ENCODE measurements at places on chromosomes 2 and 18. TPM values are rescaled to one million over a fixed set of nuclear protein-coding genes. Genes with fewer than 3 reads are reported as not detected.

Gene PROKR1
- total RNA-seq = 0.09 TPM

Gene AKAIN1
- not detected for total RNA-seq

Gene ACMSD
- total RNA-seq = not detected

Gene TSGA10
- 9.9 TPM for total RNA-seq

Gene B3GNT7
- 3.6 TPM for total RNA-seq

Gene CNDP1
- not detected for total RNA-seq

Gene INHA
- 1.5 TPM for total RNA-seq

Gene ZNF804A
- total RNA-seq = not detected

Gene SLC38A11
- 1.6 TPM for total RNA-seq

Gene CD207
- 0.16 TPM for total RNA-seq

Gene HOXD10
- not detected for total RNA-seq

Gene TCF23
- not detected for total RNA-seq

DNA sequence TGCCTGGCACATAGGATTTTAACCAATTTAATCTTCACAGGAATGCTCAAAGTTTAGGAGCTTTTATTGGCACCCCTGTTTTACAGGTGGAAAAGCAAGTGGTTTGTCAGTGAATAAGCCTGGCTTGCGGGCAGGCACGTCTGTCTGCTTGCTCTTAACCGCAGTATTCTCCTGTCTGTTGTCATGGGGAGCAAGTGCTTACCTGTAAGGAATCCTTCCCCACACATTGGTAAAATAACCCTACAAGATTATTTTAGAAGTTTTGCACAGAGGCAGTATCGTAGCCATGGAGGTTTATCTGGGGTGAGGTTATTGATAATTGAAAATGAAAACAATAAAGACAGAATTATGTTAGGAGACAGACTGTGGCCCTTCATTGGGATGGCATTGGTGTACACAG, 174.9 kb downstream of the AGAP1 start:
- DNase-seq = no peak
- no peak overlapping the region for H3K27ac ChIP-seq
- no peaks in the 10 kb centered on the region for H3K4me1 ChIP-seq
- no peak overlapping the region for H3K4me3 ChIP-seq
- H3K36me3 ChIP-seq = no peaks in the 10 kb centered on the region
- no peaks in the 10 kb centered on the region for H3K27me3 ChIP-seq

- no peak overlapping the region for H3K4me3 ChIP-seq
- H3K27ac ChIP-seq = no peak overlapping the region
- DNase-seq = no peak
These were observed 4.1 kb upstream of the MAT2A start for GRCh38 chr2:85534881-85535280.

GRCh38 chr2:145230546-145230945, 710.6 kb upstream of the ZEB2 start:
- DNase-seq = no peak
- H3K27ac ChIP-seq = no peak overlapping the region
- H3K36me3 ChIP-seq = no peaks in the 10 kb centered on the region

DNA sequence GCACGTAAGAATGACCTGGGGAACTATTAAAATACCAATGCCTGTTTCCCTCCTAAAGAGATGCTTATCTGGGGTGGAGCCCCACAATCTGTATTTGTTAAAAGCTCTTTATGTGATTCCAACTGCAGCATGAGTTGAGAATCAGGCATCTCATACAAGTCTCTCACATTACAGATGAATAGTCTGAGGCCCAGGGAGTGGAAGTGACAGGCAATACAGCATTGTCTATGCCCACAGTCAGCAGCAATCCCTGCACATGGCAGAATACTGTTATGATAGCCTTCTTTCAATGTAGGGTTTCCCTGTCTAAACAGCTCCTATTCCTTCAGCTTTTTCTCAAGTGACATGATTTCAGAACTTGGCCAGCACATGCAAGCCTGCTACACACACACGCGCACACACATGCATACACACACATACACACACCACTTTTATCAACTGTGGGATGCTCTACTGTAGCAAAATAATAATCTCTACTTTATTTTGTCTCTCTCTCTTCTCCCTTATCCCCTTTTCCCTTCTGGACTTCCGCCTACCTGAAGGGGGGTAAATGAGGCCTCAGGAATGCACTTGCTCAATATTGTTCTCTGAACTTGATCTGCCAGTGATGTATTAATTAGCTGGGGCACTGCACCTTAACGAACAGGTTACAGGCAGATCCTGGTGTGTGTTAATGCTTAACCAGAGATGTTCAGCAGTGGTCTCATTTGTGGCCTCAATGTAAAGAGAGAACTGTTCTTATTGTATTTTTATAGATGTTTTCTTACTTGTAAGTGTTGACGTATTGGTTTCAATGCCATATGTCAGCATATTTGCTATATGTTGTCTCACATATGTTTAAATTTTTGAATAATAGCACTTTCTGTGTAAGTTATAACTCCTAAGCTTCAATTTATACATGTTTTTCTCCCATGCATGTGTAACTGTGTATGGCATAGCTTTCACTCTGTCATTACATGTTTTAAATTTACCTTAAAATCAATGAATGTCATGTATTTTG, 116.0 kb downstream of the SETBP1 start:
- H3K27me3 ChIP-seq = no peaks in the 10 kb centered on the region
- no peaks in the 10 kb centered on the region for H3K36me3 ChIP-seq
- peak; percentile 28 for DNase-seq
- peaks cover 55% of the 10 kb centered on the region for H3K4me1 ChIP-seq
- H3K27ac ChIP-seq = peak overlapping the region; percentile 88
- no peak overlapping the region for H3K4me3 ChIP-seq

DNA sequence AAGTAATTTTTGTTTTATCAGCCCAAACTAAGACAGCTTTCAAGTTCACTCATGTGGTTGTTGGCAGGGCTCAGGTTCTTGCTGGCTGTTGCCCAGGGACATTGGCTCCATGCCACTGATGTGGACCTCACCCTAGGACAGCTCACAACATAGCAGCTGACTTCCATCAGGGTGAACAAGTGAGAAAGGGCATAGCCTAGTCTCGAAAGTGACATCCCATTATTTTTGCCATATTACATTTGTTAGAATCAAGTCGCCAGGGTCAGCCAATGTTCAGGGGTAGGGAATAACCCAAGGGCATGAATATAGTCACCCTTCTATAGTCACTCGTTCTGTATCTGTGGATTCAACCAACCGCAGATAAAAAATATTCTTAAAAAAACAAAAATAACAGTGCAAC, 10.7 kb upstream of the CWC22 start:
- DNase-seq = no peak
- H3K27ac ChIP-seq = no peak overlapping the region
- H3K4me1 ChIP-seq = no peaks in the 10 kb centered on the region
- H3K27me3 ChIP-seq = no peaks in the 10 kb centered on the region
- no peaks in the 10 kb centered on the region for H3K36me3 ChIP-seq
- H3K4me3 ChIP-seq = no peak overlapping the region

DNA sequence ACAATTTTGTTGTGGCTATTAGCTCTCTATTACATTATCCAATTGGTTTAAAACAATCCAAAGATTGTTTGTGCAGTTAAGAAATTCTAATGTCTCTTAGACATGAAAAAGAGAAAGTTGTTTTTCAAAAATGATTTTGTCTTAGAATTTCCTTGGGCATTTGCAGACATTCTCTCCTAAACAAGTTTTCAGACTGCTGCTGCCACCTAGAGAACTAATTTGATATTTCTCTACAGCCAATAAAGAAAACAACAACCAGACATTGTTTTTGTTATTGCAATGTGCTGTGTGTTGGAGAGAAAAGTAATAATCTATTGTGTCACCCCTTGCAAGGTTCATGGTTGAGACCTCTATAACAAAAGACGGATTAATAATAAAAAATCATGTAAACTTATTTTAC, 119.0 kb upstream of the SYT4 start:
- no peak overlapping the region for H3K27ac ChIP-seq
- no peak for DNase-seq
- no peaks in the 10 kb centered on the region for H3K4me1 ChIP-seq
- no peak overlapping the region for H3K4me3 ChIP-seq
- no peaks in the 10 kb centered on the region for H3K27me3 ChIP-seq

DNA sequence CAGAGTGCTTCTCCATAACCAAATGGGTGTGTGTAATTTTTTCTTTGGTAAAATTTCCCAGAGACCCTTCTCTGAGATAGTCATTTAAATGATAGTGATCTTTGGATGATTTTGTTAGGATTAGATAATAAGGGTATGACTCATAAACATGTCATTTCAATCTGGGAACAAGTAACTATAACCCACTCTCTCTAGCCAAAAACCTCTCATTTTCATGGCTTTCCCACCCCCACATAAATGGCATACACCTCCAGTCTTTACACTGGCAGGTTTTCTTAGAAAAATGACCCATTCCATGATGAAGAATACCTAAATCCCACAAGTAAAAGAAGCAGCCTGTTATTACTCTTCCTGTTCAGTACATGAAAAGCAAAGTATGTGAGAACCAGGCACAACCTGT, 572.0 kb upstream of the ZEB2 start:
- no peak overlapping the region for H3K27ac ChIP-seq
- no peaks in the 10 kb centered on the region for H3K4me1 ChIP-seq
- DNase-seq = no peak

GRCh38 chr18:35971661-35972196, 750 bp upstream of the RMP24 start:
- no peaks in the 10 kb centered on the region for H3K27me3 ChIP-seq
- no peaks in the 10 kb centered on the region for H3K4me1 ChIP-seq
- H3K4me3 ChIP-seq = peak overlapping the region; percentile 46
- peak overlapping the region; percentile 69 for H3K27ac ChIP-seq
- H3K36me3 ChIP-seq = no peaks in the 10 kb centered on the region

DNA sequence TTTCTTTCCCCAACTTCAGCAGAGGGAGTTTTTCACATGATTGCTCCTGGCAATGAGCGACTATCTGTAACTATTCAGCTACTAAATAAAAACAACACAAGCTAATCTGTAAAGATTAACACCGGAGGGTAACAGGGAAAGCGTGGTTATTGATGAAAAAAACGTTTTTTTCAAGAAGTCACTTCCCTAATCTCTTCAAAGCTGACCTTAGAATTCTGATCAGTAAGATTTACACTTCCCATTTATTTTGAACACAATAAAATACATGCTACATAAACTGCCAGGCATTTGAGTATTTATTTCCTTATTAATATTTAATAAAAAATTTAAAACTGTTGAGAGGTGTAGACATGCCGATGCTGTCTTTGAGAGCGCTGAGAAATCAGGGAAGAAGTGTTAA, 207.4 kb upstream of the HDAC4 start:
- H3K27ac ChIP-seq = no peak overlapping the region
- H3K36me3 ChIP-seq = no peaks in the 10 kb centered on the region
- no peaks in the 10 kb centered on the region for H3K27me3 ChIP-seq
- no peak for DNase-seq

DNA sequence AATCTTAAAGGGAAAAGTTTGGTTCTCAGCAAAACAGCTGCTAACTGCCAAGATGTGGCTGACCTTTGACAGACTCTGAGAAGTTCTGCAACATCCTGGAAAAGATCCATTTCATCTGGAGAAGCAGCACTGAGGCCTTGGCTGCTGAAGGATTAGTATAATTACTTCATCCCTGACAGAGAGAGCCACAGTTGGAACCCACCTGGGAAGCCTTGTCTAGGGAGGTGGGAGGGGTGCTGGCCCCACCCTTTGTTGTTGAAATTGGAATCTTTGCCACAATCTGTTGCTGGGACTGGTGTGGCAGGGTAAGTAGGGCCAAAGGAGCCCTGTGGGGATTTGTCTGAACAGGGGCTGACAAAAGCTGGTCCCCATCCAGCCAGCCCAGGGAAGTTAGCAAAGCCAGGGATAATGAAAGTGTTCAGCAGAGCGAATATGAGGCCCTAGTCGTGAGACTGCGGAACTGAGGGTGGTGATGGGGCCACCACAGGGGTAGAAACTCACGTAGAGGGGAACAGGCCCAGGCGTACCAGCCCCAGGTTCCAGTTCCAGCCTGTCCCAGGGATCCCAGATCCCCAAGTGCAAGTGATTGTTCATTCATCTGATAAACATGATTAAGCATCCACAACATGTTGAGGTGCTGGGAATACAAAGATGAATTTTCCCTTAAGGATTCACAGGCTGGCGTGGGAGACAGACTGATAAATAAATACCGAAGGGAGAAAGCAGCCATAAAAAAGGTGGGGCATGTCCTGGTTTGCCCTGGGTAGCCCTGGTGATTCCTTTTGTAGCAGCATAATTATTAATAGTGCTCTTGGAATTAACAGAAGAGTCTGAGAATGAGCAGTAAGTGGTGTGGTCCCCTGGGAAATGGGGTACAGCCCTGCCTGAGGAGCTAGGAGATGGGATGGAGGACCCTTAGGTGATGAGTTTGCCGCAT, 60.0 kb downstream of the MYO1B start:
- no peak for DNase-seq
- no peak overlapping the region for H3K4me3 ChIP-seq
- no peak overlapping the region for H3K27ac ChIP-seq
- H3K27me3 ChIP-seq = no peaks in the 10 kb centered on the region

DNA sequence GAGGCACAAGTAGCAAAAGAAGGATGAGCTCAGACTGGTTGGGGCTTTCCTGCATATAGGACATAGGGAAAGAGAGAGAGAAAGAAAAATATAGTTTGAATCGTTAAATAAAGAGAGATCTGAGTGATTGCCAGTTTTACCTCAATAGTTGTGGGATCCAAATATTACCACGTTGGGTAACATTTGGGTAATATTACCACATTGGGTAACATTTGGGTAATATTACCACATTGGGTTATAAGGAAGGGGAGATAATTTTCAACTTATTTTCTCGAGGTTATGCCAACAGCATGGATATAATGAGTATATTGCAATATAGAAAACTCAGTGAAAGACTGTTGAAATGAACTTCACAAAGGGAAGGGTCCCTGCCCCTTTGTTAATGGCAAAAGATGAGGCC, 20.7 kb downstream of the SP140 start:
- H3K27me3 ChIP-seq = no peaks in the 10 kb centered on the region
- DNase-seq = no peak
- H3K36me3 ChIP-seq = no peaks in the 10 kb centered on the region
- H3K4me1 ChIP-seq = no peaks in the 10 kb centered on the region

GRCh38 chr2:173545364-173545763, 190.7 kb downstream of the CDCA7 start:
- peaks cover 24% of the 10 kb centered on the region for H3K4me1 ChIP-seq
- H3K27ac ChIP-seq = peak overlapping the region; percentile 71
- H3K27me3 ChIP-seq = no peaks in the 10 kb centered on the region
- no peak overlapping the region for H3K4me3 ChIP-seq

DNA sequence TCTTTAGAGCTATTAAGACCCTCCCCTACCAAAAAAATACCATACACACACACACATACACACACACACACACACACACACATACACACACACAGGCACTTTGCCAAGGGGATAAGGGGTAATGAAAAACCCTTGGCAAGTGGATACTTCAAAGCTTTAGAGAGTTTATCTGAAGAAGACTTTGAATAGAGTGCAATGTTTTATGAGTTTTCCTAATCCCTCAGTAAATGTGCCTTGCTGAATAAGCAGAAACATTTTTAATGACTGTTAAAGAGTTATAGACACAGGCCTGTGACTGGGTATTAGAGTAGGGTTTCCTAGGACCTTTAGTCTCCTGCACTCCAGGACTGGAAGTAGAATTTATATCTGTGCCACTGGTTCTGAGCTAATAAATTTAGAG, 75.5 kb upstream of the CTAGE1 start:
- H3K27me3 ChIP-seq = no peaks in the 10 kb centered on the region
- H3K27ac ChIP-seq = peak overlapping the region; percentile 76
- DNase-seq = peak; percentile 54
- H3K4me1 ChIP-seq = peaks cover 48% of the 10 kb centered on the region

Data from Caco-2 (cell line).